ENCODE measurements at places on chromosomes 1 and 21. TPM values are rescaled to one million over a fixed set of nuclear protein-coding genes. Genes with fewer than 3 reads are reported as not detected.

The WARS2 gene
- 14.7 TPM for total RNA-seq

The NHLH1 gene
- total RNA-seq, result not detected

The ADCY10 gene
- total RNA-seq, result 0.17 TPM

The PGBD2 gene
- total RNA-seq, result 6.4 TPM

The GPA33 gene
- total RNA-seq, result not detected

The FYB2 gene
- total RNA-seq, result not detected

The SDHC gene
- total RNA-seq, result 17.0 TPM

The BACH1 gene
- 53.3 TPM for total RNA-seq

The C1QC gene
- not detected for total RNA-seq

The KRTAP12-2 gene
- not detected for total RNA-seq

The RHCE gene
- total RNA-seq, result 1.6 TPM

The MORN1 gene
- total RNA-seq, result 9.9 TPM

The ATF3 gene
- total RNA-seq, result 4.4 TPM
